ENCODE measurements at places on chromosomes 11 and 22.

GRCh38 chr11:70662691-70663098, 264.4 kb downstream of the CTTN start:
- DNase-seq: no peak

DNA sequence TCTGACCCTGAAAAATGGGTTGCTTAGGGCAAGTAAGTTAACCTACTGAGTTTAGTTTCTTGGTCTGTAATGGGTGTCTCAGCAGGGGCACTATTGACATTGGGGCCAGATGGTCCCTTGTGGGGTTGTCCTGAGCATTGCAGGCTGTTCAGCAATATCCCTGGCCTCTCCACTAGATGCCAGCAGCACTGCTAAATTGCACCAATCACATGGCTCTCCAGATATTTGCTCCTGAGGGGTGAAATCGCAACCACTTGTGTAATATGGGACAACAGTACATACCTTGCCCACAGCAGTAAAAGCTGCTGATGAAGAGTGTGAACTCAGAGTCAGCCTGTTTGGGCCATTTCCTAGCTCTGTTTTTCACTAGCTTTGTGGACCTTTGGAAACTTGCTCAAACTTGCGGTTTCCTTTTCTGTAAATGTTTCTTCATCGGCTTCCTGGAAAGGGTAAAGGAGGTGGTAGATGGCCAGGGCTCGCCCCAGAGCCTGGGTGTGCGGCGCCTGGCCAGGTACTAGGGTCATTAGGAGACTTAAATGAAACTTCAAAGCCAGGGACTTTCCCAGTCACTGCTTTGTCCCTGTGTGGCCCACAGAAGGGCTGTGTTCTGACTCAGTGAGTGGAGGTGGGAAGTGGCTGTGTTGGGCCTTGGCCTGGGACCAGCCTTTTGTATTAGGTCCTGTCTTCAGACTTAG, 13.0 kb downstream of the NCF4 start:
- DNase-seq: no peak

GRCh38 chr11:112024178-112024772, 933 bp upstream of the DLAT start:
- DNase-seq: no peak

DNA sequence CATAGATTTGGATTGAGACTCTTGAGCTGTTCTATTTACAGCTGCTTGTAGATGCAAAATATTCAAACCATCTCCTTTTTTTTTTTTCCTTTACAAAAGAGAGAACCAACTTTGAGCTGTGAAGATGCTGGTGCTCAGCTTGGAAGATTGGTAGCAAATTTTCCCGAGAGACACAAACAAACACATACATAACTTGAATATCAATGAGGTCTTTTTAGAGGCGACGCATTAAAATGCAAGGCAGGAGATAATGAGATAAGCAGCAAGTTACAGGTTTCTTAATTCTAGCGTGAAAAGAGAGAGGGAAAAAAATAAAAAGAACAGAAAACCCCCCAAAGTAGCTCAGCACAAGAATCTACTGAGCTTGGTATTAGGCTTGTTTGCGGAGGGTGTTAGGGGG, 247.0 kb upstream of the SORL1-AS1 start:
- DNase-seq: no peak

GRCh38 chr11:60740573-60740972, 16.1 kb downstream of the MS4A18 start:
- DNase-seq: no peak

GRCh38 chr11:63832336-63832735, 6.6 kb upstream of the MARK2 start:
- no peak for DNase-seq

DNA sequence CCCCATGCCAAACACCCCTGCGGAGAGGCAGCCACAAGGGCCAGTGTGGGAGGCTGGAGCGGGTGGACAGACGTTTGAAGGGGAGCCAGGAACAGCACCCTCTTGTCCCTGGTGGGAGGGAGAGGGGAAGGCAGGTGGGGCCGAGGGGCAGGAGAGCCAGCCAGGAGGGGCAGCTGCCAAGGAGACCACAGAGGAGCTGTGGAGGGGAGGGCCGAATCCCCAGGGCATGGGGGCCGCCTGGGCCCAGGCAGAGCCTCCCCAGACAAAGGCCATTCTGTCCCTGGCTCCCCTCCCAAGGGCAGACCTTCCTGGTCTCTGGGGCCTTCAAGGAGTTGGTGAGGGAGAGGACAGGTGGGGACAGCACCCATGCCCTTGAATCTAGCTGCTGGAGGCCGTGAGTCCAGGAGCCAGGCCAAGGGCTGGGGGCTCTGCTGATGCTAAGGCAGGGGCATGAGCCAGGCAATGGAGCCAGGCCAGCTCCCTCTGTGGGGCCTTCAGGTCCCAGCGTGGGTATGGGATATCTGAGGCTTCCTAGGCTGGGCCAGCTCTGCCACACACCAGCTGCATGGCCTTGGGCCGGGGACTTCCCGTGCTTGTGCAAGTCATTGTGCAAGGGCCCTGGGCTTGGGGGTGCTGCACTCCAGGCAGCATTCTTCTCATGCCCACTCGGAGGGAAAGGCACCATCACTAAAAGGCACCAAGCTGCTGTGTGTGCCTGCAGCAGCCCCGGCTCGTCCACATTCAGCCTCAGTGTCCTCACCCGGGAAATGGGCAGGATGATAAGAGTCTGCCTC, 11.4 kb downstream of the EMID1 start:
- no peak for DNase-seq

- no peak for DNase-seq
Observed at GRCh38 chr11:65356394-65356972, 1.9 kb downstream of the TIGD3 start.

GRCh38 chr11:112537846-112538330, 277.2 kb upstream of the PLET1 start:
- DNase-seq: no peak

DNA sequence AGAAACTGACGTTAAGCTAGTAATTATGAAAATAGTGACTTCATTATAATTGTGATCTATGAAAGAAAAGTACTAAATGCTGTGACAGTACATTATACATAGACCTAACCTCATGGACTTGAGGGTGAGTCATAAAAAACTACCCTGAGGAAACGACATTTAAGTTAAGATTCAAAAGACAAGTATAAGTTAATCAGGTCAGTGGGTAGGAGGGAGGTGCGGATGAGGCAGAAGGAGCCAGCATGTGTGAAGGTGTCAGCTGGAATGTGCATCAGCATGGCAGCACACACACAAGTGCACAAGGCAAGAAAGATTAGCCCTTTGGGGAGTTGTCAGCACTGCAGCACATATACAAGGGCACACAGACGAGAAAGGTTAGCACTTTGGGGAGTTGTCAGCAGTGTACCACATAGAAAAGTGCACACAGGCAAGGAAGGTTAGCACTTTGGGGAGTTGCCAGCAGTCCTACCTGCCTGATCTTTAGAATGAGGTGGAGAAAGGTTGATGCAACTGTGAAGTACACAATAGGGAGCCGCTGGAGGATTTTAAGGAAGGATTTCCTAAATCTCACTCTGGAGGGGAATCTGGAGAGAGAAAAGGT, 31.6 kb upstream of the CAVIN3 start:
- no peak for DNase-seq

- no peak for DNase-seq
Observed at GRCh38 chr11:128302425-128303186, 284.8 kb downstream of the ETS1 start.

DNA sequence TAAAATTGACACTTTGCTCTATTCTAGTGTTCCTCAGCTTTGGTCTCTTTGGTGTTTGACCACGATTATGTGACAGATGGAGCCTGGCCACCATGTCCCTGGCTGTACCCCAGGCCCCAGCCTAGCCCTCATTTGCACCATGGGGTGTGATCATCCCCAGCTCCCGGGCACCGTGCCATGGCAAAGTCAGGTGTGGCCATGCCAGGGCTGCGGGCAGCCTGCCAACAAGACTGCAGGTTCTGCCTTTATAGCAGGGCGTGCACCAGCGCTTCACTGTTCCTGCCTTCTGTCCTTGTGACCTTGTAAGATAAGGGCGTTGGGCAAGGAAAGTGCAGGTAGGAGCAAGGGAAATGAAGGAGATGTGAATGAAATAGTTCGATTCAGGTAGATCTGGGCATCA, 22.4 kb upstream of the APOBEC3A start:
- DNase-seq: no peak

DNA sequence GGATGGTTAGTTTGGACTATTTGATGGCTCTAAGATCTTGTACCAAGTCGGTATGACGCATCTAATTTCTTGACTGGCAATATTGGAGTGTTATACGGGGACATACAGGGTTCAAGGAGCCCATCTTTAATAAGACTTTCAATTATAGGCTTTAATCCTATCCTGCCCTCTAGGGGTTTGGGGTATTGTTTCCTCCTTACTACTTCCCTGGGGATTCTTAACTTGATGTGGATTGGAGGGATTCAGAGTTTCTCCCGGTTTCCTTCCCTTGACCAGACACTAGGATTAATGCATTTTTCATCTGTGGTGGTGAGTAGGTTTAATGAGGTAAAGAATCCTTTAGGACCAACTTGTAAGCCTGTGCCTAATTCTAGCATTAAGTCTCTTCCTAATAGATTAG, 18.8 kb downstream of the CYP2D6 start:
- DNase-seq: no peak

- DNase-seq: peak; percentile 39
Observed at GRCh38 chr22:28810821-28811491, 10.6 kb upstream of the XBP1 start.

DNA sequence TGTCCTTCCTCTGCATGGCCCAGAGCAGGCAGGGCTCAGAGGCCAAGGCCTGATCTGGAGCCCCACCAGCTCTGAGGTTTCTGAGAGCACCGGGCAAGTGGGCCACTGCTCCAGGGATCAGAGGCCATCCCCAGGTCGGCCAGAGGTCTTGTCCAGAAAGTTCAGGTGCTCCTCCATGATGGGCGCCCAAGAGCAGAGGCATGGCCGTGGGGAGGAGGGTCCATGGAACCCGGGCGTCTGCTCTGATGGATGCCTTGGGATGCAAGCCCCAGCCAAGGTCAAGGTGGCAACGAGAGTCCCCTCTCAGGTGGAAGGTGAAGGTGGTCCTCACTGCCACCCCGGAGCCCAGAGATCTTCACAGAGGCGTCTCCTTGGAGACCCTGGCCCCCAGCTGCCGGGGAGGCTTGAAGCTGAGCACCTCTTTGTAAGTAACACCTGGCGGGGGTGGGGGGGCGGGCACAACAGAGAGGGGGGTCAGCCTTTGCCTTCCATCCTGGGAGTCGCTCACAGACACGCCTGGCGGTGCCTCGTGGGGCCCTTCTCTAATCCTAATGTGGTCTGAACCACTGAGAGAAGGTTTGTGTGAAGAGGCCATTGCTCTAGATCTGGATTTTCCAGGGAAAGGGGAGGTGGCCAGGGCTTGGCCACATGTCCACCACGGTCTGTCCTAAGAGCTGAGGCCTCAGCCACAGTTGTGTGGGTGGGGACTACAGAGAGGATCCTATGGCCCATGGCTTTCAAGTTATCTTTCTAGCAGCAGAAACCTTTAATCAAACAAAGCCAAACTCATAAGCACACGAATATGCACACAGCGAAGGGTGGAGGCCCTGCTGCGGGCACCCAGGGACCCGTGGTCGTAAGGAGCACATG, 2.2 kb upstream of the HDAC10 start:
- no peak for DNase-seq

DNA sequence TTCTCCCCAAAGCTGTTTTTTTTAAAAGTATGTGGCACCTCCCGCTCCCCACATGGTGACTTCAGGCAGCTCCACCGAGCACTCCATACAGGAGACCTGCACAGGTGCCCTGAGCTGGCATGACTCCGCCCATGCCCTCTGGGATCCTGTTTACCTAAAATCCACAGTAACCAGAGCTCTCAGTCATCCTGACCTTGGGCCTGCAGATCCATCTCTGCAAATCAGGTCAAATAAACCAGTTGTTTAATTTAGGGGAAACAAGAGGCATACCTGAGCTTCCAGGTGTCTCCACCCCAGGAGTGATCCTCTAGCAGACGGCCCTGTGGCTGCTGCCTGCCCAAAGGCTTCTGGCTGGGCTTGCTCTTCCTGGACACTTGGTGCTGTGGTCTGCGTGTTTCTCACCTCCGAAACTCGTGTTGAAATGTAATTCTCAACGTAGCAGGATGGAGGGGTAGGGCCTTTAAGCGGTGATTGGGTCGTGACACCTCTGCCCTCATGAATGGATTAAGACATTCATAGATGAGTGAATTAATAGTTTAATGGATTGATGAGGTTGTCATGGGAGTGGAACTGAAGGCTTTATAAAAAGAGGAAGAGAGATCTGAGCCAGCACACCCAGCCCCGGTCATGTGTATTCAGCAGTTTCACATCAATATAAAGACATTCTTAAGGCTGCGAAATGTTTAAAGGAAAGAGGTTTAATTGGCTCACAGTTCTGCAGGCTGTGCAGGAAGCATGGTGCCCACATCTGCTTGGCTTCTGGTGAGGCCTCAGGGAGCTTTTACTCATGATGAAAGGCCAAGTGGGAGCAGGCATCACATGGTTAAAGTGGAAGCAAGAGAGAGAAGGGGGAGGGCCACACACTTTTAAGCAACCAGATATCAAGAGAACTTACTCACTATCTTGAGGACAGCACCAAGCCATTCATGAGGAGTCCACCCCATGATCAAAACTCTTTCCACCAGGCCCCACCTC, 34.1 kb downstream of the LINC01488 start:
- DNase-seq: no peak

DNA sequence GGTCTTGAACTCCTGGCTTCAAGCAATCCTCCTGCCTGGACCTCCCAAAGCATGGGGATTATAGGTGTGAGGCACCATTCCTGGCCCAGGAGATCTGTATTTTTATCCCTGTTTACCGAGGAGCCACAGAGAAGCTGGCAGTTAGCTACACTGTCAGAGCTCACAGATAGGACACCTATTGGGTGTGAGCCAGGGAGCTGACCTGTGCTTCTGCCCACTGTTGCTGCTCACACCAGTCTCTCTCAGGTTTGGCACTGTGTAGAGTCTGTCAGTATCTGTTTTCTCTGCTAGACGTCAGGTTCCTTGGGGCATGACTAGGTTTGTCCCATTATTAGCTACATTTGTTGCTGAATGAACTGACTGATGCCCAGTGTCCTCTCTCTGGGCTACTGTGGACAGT, 17.5 kb downstream of the PPP6R2 start:
- DNase-seq: no peak

- DNase-seq: no peak
Observed at GRCh38 chr11:9231848-9232177, 33.3 kb downstream of the DENND5A start.

GRCh38 chr11:117170210-117170609, 8.3 kb upstream of the SIDT2 start:
- DNase-seq: no peak

- DNase-seq: no peak
Observed at GRCh38 chr11:73171436-73172161, 29.5 kb upstream of the FCHSD2 start.

GRCh38 chr11:36235750-36236149, 53.5 kb downstream of the COMMD9 start:
- DNase-seq: no peak

GRCh38 chr11:128052912-128053641, 534.3 kb downstream of the ETS1 start:
- DNase-seq: no peak

- no peak for DNase-seq
Observed at GRCh38 chr11:34053161-34053686, 1.7 kb downstream of the CAPRIN1 start.
